NCI-H2227 treated with DMSO at 0.1 percent for 48 hours (cell line): ENCODE measurements at places on chromosomes 3 and 15.

DNA sequence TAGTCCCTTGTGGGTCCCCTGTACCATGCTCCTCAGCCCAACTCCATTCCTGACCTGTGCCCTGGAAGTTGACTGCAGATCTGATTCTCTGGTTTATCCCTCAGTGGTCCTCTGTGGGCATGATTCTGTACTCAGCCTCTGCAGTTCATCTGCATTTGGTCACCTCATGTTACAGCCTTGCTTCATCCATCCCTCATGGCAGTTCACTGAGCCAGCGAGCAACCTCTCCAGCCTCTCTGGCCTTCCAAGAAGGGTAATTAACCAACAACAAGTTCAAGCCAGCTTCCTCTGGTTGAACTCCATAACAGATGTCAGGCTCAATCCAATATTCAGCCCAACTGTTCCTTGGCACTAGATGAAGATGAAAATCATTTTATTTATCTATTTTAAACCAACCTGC, 509.5 kb downstream of the NTRK3 start:
- no peak for DNase-seq

DNA sequence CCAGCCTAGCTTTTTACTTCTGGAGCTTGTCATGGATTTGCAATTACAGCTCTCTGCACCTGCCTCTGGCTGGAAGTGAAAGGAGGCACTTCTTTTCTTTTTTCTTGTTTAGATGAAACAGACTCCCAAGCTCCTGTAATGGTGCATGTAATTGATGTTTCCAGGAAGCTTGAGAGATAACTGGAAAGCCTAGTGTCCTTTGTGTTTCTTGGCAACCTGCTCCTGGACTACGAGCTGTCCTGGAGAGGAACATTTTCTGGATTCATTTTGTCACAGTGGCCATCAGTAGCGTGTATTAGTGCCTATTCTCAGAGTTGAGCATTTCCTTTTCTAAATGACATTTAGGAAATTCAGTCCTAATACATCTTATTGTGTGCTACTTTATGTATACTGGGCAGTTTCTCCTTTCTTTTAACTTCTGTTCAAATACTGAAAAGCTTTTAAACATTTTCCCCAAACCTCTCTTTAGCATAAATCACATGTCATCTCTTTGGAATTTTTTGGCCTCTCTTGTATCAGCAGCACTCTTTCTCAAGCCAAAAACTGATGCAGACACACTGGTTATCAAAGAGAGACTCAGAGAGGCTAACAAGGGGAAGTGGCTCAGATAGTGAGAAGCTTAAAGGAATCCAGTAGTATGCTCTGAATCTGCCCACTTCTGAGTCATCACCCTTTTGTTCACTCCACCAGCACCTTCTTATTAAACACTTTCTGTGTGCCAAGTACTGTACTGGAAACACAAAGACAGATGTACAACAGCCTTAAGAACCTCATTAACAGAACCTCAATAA, 62.6 kb upstream of the SLC2A2 start:
- DNase-seq, result no peak

DNA sequence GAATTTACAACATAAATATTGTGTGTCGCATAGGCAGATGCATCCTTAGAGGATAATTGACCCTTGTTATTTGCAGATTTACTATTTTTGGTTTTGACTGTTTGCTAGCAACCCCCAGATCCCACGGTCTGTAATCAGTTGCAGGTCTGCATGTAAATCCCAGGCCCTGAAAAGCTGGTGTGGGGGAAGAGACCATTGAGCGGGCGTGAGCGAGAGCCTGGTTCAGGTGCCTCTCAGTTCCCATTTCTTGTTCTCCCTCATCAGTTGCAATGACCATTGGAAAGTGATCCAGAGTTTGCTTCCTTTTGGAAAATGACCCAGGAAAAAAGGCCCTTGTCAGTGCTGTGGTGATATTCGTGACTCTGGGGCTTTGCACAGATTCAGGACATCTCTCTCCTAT, 238.9 kb downstream of the UACA start:
- DNase-seq, result peak; percentile 9

DNA sequence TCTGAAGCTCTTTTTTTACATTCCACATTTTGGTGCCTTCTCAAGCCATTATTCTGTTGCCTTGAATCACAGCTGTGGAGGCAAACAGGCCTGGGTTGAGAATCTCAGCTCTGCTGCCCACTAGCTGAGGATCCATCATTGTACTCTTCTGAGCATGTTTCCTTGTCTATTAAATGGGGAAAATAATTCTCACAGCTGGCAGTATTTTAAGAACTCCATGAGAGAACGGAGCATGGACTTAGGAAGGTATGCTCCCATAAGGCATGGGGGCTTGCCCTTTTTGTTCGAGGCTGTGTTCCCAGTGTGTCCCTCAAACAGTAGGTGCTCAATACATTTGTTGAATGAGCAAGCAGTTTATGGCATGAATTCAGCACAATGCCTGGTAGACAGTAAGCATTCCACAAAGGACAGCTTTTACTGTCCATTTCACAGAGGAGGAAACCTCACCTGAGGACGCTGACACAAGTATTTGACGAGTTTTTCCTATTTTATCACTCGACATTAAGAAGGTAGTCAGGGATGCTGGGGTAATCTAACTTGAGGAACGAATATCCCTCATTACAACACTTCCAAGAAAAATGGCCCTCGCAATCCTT, 2.1 kb upstream of the PTPRG start:
- DNase-seq, result no peak

DNA sequence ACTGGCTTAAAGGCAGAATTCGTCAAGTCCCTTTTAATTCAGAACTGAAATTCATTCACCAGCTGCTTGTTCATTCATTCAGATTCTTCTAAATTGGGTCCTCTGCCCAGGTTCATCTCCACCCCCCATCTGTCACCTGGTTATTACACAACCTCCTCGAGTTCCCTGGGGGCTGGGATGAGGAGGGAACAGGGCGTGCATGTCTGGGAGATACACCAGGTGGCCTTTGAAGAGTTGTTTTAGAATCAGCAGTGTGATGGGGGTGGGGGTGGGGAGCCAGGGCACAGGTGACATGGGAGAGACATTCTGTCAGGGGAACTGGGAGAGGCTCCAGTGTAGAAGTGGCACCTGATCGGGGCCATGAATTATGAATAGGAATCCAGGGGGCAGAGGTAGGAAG, 8.2 kb downstream of the SNX33 start:
- no peak for DNase-seq

DNA sequence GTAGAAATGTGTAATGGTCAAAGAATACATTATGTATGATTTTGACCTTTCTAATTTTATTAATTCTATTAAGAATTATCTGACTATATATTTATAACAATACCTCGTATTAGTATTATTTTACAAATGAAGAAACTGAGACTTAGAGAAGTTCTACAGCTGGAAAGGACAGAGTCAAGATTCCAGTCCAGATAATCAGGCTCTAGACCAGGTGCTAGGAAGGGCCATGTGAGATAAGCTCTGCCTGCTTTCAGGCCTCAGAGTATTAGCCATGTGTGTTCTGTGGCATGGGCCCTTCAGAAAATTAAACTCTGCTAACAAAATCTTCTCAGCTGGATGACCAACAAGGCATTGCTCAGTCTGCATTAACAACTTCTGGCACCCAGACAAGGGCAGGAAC, 87.5 kb downstream of the CD200R1L start:
- DNase-seq, result no peak

DNA sequence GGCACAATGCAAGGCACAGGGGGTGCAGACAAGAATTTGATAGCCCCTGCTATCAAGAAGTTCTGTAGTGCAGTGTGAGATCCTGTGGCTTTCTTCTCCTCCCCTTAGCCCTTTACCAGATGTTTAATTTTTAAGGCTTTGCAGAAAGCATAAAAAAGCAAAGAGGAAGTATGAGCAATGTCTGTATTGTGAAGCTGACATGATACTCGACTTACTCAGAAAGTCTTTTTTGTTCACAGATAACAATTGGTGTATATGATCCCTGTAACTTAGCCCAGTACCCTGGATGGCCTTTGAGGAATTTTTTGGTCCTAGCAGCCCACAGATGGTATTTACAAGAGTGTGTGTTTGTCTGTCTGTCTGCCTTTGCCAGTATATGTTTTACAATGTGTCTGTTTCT, 58.9 kb downstream of the ATG7 start:
- DNase-seq, result no peak

DNA sequence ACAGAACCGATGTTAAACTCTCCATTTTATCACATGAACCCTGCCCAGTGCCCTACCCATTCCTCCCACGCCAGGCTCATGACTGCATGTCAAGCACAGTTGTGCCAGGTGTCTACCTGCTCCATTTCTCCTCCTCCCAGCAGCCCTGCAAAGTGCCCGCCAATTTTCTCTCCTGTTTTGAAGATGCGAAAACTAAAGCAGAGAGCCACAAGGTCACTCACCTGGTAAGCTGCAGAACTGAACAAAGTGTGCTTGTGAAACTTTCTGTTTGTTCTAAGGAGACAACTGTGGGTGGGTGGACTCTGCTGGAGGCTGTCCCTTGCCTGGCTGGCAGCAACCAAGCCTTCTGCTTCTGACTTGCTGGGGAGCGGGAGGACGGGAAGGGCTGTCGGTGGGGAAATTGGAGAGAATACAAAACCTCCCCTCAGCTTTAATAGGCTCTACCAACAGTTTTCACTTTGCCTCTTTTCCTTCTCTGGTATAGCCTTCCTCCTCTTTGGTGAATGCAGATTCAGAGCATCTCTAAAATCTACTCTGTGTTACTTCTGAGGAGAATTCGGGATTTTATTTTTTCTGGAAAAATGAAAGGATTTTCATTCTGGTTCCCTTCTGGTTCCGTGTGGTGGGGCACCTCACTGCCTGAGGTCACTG, 23.0 kb downstream of the LIMD1 start:
- DNase-seq, result no peak

DNA sequence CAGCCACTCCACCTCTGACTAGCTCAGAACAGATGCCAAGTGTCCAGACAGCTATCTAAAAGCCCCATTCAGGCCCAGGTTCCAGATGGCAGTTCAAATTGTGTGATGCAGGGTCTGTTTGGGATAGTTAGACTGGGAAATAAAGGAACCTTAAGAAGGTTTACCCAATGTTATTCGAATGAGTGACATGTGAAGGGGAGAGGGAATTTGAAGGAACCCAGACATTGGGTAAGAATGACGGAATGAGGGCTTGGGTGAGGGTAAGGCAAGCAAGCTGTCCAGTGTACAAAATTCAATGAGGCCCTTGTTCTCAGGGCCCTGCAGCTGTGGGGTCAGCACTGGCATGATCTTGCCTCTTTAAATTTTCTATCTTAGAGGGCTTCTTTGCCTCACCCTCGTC, 34.1 kb downstream of the ATP13A5 start:
- no peak for DNase-seq

GRCh38 chr3:45573591-45573990, 21.0 kb upstream of the LIMD1 start:
- DNase-seq, result no peak

DNA sequence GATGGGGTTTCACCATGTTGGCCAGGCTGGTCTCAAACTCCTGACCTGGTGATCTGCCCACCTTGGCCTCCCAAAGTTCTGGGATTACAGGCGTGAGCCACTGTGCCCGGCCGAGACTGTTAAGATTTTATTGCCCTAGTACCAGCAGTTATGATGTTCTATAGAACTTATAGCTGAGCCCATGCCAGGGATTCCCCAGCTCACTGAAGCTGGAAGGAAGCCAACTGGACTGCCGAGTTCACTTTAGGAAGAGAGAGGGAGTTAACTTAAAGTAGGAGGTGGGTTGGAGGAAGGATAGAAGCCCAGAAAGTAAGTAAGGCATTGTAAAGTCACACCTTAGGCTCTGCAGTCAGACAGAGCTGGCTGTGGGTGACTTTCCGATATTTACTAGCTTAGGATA, 101.1 kb upstream of the BOC start:
- DNase-seq, result no peak

GRCh38 chr3:64379221-64379620, 154.0 kb upstream of the PRICKLE2 start:
- DNase-seq, result no peak

GRCh38 chr15:68790242-68790575, 30.5 kb downstream of the ANP32A start:
- no peak for DNase-seq

- peak; percentile 65 for DNase-seq
Observed at GRCh38 chr3:178517665-178518334, 18.4 kb upstream of the KCNMB2 start.

- peak; percentile 2 for DNase-seq
Observed at GRCh38 chr3:46372492-46373359, 2.0 kb downstream of the CCR5 start.

- no peak for DNase-seq
Observed at GRCh38 chr3:42662813-42663535, 9.5 kb downstream of the ZBTB47 start.

- DNase-seq, result no peak
Observed at GRCh38 chr15:53549697-53550305, 209.7 kb downstream of the WDR72 start.

DNA sequence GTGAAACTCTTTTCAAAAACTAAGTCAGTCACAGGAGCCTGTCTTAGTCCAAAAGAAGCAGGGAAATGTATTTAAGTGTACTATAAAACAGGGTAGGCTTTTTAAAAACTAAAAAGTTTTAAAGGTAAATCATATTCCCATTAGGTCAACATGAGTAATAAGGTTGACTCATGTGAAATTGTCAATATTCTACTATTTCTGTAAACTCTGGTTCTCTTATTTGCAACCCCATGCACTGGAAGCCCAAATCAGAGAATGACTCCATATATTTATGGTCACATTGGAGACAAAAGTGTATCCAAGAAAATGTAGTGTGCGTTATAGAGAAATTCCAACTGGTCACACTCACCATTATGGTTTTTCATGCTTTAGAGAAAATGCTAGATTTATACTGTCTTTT, 600.3 kb upstream of the TGFBR2 start:
- DNase-seq, result no peak

DNA sequence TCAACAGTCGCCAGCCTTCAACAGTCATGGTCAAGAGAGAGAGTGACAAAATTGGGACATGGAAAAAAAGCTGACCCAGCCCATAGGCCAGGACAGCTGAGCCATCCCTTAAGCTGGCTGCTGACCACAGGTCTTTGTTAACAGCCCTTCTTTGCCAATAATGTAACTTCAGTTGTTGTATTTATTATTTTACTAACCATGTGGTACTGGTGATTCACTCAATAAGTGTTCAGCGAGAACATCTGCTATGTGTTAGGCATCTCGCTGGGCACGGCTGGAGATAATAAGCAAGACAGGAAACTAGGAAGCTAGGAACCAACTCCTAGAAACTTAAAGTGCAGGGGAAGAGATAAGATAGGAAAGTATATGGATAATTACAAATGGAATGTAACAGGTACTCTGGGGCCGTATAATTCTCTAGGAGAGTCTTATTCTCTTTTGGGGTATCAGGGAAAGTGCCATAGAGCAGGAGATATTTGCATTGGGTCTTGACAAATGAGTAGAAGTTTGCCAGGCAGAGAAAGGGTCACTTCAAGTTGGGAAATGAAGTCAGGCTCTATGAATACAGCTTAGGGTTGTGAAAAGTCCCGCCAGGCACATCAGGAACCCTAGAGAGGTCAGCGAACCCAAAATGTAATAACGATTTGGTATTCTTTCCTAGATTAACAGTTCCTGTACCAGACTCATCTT, 84.0 kb upstream of the TRA2B start:
- no peak for DNase-seq

- peak; percentile 25 for DNase-seq
Observed at GRCh38 chr3:57078635-57079473, 18.4 kb downstream of the SPATA12 start.
